ENCODE measurements at places on chromosomes 16 and 17.

DNA sequence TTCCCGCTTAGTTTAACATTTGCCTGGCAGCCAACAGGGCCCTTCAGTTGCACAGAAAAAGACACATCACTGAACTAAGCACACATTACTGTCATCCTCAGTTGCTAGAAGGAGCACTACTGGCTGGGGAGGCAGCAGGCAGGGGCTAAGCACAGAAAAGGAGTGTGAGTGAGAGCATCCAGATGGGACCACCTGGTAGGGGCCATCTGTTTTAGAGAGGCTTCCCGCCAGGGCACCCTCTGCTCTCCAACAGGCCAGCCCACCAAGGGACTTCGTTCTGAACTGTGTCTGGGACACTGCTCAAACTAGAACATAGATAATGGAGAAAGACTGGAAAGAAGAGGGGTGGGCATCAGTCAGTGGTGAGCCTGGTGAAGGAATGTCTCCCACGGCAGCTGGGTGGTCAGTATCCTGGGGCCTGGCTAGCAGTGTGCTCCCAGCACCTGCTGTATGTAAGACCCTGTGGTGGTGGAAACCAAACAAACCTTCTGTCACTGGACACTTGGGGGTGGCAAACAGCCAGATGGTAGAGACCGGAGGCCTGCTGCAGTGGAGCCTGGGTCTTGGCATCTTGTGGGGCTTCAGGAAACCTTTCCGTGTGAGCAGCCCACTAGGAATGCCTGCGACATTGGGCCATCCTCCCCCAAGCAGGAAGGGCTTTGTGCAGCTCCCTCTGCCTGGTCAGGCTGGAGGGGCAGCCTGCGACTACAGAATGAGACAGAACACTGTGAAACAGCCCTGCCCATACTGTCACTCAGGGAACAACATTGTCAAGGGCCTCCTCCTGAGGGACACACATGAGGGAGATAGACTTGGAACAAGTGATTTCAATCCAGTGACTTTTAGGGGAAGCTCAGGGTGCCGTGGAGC is 12.8 kb upstream of the RANGRF start:
- no peak for DNase-seq

DNA sequence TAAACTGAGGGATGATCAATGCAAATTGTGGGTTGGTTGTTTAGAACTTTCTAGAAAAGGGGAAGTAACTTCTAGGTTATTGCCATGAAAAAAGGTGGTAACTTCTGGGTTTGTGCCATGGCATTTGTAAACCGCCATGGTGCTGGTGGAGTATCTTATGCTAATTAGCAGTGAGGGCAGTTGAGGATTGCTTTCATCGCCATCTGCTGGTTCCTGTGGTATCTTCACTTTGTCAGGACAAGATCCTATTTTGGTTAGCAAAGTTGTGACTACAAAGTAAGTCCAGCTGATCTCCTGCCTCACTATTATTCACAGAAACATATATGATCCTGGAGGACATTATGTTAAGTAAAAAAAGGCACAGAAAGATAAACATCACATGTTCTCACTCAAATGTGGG is 1332.3 kb downstream of the CDH11 start:
- DNase-seq: no peak

DNA sequence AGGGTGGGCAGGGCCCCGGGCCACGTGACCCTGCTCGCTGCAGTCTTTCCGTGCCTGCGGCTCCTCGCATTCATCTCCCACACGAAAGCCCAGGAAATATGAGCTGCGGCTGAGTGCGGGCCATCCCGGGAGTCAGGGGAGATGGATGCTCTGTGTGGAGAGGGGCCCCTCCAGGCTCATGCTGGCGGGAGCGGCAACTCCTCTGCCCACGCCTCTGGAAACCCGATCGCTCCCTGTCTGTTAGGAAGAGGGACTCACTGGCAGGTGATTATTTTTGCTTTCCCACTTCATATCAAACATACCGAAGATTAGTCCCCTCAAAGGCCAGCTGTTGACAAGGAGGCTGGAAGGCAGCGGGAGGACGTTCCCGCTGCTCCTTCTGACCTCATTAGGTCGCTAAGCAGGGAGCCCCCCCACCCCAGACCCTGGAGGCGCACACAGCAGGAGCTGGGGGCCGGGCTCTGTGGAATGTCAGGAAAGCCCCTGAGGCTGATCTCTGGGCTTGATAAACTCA is 228.5 kb downstream of the FOXL1 start:
- DNase-seq: no peak

DNA sequence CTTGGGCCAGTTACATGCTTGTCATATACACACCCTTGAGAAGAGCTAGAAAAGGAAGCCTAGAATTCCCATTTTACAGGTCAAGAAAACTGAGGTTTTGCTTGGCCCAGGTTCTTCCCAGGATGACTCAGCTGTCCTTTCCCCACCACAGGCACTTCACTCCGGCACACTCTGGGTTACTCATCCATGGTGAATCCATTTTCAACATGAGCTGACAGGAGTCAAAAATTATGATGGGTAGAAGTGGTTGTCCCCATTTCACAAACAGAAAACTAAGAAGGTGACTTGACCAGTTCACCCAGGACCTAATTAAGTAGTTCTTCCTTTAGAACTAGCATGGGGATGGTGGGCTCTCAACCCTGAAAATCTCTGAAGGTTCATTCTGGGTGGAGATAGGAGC is 67.2 kb downstream of the USP22 start:
- no peak for DNase-seq

- DNase-seq: peak; percentile 37
These were observed 579 bp upstream of the CYBA start for GRCh38 chr16:88651276-88651988.

- DNase-seq: no peak
These were observed 28.7 kb downstream of the KNOP1 start for GRCh38 chr16:19689342-19689741.

DNA sequence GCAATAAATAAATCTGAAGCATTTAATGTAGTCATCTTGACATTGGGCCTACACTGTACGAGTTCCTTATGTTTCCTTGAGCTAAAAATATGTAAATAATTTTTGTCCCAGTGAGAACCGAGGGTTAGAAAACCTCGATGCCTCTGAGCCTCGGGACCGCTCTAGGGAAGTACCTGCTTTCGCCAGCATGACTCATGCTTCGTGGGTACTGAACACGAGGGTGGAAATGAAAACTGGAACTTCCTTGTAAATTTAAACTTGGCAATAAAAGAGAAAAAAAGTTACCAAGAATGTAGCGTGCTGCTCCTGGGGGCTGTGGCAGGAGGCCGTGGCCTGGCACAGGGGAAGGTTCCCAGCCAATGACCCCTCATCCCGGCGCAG is 74.1 kb downstream of the SOCS1 start:
- peak; percentile 45 for DNase-seq

DNA sequence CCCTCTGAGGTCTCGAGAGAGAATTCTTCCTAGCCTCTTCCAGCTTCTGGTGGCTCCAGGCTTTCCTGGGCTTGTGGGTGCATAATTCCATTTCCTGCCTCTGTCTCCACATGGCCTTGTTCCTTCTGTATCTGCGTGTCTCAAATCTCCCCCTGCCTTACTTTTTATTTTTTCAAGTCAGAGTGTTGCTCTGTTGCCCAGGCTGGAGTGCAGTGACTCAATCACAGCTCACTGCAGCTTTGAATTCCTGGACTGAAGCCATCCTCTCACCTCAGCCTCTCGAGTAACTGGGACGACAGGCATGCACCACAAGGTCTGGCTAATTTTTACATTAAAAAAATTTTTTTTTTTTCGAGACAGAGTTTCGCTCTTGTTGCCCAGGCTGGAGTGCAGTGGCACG is 120.6 kb downstream of the SHISA9 start:
- DNase-seq: no peak

DNA sequence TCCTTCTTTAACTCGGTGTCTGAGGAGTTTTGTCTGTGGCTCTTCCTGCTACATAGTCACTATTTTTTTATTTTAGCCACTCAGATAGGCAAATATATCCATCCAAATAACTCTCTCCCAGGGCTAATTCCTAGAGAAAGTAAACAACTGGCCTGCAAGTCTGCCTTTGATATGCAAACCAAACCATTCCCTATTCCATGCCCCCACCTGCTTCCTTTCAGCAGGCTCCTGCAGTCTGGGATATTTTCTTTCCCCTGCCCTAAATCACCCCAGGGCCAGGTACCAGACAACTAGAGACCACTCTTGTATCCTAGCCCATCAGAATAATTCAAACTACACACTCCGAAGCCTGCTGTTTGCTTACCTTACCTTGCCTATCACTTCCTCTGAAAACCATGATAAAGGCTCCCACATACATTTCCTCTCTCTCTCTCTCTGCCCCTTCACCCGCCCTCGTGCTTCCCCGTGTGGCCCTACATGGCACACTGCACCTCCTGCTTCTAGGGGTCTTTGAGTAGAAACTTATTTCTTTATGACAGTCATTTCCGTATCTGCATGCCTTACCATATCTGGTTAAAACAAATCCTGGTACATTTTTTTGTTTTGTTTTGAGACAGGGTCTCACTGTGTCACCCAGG is 8.3 kb downstream of the CD300H start:
- no peak for DNase-seq

DNA sequence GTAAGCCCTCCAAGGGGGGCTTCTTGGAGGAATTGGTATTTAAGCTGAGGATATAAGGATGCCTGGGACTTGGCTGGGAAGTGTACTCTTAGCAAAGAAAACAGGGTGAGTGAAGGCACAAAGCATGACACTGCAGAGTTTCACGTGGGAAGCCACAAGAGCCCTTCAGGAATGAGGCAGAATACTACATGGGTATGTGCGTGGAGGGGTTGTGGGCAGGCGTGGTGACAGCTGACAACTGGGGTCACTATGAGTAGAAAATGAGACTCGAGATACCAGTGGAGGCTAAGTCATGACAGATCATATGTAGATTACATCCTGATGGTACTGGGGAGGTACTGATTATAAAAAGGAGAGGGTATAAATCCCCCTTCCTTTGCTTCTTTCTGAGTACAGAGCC is 78.1 kb upstream of the XYLT1 start:
- no peak for DNase-seq

GRCh38 chr16:17080105-17080504 is 390.7 kb downstream of the XYLT1 start:
- DNase-seq: no peak

DNA sequence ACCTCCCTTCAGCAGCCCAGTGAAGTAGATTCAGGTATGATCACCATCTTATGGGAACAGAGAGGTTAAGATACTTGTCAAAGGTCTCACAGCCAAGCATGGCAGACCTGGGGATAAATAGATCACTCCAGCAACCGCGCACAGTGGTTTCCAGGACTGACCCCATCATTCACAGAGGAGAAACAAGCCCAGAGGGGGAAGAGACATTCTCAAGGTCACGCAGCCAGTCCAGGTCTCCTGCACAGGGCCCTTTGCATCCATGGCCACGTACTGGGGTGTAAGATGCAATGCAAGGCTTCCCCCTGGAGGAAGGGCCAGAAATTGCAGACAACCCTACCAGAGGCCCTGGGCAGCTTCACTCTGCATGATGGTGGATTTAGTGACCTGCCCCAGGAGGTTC is 19.9 kb downstream of the TLE7 start:
- no peak for DNase-seq

DNA sequence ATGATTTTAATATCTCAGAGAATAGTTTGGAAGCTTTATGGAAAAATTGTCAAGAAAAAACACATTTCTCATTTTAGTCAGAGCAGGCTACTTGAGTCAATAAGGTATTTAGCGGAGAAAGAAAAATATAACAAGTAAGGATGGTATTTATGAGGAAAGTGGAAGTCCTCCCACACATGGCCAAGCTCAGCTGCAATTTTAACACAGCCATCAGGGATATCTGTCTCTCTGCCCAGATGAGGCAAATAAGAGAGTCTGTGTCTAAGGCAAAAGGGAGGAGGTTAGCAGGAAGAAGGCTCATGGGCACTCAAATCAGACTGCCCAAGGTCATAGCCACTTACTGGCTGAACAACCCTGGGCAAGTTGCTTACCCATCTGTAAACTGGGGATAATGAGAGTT is 5.2 kb upstream of the CMTM2 start:
- no peak for DNase-seq

GRCh38 chr16:77539421-77540034 is 104.7 kb upstream of the ADAMTS18 start:
- no peak for DNase-seq

GRCh38 chr17:40315678-40316570 is 6.9 kb downstream of the RARA start:
- no peak for DNase-seq

GRCh38 chr17:41510251-41511065 is 5.0 kb upstream of the KRT13 start:
- DNase-seq: no peak

DNA sequence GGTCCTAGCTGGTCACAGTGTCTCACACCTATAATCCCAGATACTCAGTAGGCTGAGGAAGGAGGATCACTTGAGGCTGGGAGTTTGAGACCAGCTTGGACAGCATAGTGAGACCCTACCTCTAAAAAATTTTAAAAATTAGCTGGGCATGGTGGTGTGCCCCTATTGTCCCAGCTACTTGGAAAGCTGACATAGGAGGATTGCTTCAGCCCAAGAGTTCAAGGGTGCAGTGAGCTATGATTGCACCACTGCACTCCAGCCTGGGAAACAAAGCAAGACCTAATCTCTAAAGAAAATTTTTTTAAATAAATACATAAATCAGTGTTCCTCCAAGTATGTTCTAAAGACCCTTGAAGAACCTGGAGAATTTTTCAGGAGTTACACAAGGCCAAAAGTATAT is 50.6 kb upstream of the GNAO1 start:
- no peak for DNase-seq

- no peak for DNase-seq
These were observed 7.5 kb downstream of the COTL1 start for GRCh38 chr16:84610376-84610775.

DNA sequence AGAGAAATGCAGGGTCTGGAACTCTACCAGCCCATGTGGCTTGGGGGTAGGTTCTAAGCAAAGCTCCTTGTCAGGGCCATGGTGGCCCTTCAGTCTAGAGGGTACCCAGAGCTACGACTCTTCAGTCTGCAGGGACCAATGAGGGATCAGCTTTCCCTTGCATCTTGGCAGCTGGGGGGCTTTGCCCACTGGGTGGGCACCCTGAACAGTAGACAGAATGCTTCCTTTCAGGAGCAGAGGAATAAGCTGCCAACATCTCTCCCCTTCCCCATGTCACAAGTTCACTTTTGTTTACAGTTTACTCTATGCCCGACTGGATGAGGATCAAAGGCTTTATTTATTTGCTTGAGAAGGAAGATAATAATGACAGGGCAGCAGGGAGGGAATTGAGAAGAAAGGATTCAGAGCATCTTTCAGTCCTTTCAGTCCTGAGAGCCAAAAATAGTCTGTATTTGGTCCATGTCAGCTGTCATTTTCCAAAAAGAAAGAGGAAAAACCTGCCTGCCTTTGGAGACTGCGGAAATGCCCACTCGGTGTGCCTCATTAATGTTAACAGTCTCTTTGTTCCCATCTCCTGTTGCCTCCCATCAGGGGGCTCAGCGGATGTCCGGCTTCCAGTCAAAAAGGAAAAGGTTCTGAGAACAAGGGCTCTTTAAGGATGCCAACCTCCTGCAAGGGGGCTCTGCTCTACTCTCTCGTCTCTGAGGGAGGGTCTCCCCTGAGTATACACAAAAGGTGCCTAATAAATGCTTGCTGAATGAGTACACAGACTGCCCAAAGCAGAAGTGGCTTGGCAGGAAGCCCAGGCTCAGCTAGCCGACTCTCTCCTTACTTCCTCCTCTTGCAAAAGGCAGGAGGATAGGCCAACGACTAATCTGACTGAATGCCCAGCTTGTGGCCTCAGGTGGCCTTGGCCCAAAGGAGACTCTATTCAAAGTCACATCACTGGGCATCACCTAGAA is 17.1 kb downstream of the TRAF4 start:
- no peak for DNase-seq

GRCh38 chr17:82528484-82529265 is 9.1 kb downstream of the FOXK2 start:
- DNase-seq: no peak

- no peak for DNase-seq
These were observed 119.4 kb downstream of the USP31 start for GRCh38 chr16:23029733-23030420.
